ENCODE measurements at places on chromosomes 4 and X.

DNA sequence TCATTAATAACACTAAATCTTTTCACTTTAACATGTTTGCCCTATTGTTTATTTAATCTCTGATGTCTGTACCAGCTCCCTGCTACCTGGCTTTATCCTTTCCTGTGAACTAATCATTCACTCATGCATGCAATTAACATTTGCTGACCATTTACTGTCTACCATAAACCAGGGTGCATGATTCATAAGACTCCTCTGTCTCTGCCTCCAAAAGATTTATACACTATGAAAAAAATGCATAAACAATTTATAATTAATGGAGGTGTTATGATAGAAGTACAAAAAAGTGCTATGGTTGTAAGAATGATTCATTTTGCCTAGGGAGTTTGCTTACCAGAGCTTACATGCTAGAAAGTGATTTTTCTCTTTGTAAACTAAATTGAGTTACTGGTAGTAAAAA is 24.5 kb upstream of the CPEB2 start:
- DNase-seq, result no peak

DNA sequence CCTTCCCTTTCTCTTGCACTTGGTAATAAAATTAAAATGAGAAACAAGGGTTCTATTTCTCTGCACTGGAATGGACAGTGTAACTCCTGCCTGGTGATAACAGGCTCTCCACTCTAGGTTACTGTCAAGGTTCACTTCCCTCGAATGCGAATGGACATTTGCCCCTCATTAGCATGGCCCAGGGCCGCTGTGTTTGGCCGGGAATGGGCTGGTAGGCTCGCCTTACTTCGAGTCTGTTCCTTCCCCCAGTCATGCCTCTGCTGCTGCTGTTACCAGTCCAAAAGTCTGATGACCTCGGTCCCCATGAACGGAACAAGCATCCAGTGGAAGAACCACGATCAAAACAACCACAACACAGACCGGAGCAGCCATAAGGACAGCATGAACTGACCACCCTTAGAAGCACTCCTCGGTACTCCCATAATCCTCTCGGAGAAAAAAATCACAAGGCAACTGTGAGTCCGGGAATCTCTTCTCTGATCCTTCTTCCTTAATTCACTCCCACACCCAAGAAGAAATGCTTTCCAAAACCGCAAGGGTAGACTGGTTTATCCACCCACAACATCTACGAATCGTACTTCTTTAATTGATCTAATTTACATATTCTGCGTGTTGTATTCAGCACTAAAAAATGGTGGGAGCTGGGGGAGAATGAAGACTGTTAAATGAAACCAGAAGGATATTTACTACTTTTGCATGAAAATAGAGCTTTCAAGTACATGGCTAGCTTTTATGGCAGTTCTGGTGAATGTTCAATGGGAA is 61.5 kb downstream of the EDNRA start:
- no peak for DNase-seq

- DNase-seq, result no peak
These were observed 4.2 kb downstream of the TMSB4X start for GRCh38 chrX:12979026-12979607.

GRCh38 chr4:42643685-42644084 is 13.2 kb downstream of the ATP8A1 start:
- no peak for DNase-seq

- no peak for DNase-seq
These were observed 39.4 kb upstream of the TET2 start for GRCh38 chr4:105107095-105107856.

DNA sequence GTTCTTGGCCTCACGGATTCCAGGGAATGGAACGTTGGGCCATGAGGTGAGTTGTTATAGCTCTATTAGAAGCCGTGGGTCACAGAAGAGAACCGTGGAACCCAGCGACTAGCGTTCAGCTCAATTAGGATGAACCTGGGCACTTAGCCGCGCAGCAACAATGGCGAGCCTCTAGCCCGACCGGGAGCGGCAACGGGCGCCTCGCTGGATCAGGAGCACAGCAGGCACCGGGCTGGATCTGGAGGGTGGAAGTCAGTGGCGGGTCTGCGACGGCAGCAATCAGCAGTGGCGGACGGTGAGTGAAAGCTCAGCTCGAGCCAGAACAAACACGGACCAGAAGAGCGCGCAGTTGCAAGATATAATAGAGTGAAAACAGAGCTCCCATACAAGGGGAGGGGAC is 34.2 kb downstream of the AGA start:
- DNase-seq, result no peak
